ENCODE measurements at places on chromosomes 3 and 15. TPM values are rescaled to one million over a fixed set of nuclear protein-coding genes. Genes with fewer than 3 reads are reported as not detected.
A peak's percentile ranks its signal among the peaks of the same experiment; 100 is the strongest.

DNA sequence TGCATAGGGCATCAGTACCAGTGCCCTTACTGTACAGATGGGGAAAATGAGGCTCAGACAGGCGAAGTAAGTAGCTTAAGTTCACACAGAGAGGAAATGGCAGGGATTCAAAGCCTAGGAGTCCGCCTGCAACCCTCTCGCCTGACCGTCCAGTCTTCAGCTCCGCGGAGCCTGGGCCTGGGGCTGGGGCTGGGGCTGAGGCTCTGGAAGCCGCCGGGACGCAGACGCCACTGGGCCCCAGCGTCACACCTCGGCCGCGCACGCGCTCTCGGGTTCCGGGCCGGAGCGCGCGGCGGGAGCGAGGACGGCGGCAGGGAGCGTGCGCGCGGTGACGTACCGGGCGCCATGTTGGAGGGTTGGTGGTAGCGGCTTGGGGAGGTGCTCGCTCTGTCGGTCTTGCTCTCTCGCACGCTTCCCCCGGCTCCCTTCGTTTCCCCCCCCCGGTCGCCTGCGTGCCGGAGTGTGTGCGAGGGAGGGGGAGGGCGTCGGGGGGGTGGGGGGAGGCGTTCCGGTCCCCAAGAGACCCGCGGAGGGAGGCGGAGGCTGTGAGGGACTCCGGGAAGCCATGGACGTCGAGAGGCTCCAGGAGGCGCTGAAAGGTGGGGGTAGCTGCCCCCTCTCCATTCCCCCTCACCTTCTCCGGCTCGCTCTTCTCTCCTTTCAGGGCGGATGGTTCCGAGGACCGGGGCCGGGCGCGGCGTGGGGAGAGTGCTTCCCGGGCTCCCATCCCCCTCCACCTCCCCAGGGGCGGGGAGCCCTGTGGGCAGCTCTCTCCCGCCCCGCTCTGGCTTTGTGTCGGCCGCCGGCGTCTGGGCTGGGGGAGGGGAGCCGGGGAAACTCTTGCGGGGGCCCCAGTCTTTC, at the start of gene PPP4R2:
PPP4R2 (plus strand) TSS at position 339 of the 861 bp plus-strand sequence; CDS start at position 566, 227 bp downstream.
- DNase-seq, result peak; percentile 82

DNA sequence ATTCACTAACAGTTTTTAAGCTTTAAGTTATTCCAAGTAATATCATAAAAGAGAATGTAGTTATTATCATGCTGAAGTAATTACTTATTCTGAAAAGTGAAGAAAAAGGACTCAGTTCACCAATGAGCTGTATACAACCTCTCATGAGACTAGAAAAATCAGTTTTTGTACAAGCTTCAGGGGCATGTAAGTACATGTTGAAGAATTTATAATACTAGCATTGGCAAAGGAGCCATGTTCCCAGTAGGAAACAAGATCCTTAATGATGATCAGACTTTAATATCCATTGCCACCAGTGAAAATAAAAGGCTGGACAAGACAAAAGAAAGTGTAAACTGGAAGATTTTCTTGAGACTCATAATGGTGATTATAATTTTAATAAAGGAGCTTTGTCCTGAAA, 532.8 kb downstream of the PLOD2 start:
- no peak for DNase-seq

DNA sequence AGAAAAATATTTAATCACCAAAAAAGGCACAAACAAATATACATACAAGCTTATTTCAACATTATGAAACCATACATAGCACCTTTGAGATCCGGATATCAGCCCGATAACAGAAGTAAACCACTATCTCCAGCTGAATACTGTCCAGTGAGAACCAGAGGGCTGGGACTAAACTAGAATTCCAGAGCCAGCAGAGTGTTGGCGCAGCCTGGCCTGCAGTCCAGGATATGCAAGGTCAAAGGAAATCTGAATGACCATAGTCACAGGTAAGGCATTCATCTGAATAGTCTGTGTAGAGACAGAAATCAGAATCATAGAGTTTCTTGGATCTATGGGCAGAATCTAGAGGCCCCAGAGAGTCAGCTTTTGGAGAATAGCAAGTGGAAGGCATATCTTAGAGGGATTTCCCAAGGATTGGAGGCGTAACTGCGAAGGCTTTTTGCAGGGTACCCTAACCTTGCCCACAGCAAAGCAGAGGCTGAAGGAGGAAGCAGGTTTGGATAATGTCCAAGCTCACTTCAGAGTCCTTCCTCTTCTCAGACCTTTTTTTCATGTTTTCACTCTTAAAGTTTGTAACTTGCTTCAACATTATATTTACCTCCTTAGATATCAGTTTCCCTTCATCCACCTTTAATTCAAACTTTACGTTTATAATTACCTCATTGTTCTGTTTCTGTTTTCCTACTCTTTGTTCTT, 32.5 kb upstream of the TP63 start:
- no peak for DNase-seq

DNA sequence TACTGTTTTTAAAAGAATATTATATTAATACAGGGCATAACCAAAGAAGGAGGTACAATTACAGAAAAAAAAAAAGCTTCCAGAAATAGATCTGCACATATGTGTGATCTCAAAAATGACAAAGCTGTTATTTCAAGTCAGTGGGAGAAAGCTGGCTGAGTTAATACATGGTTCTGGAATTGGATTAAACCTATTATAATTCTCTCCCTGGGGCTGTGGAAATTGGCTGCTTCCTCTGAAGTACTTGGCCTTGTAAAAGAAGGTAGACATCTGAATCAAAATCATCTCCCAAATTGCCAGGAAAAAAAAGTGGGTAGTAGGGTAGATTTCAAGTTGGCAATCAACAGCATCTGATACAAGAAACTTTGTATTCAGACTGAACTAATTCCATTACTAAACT, 723.9 kb upstream of the ALCAM start:
- no peak for DNase-seq

Gene SQOR
- total RNA-seq, result 0.43 TPM

Gene ACTC1
- 2.8 TPM for total RNA-seq

Gene CRABP1
- 803 TPM for total RNA-seq
